ENCODE measurements at places on chromosomes 5 and 9. TPM values are rescaled to one million over a fixed set of nuclear protein-coding genes. Genes with fewer than 3 reads are reported as not detected.

GRCh38 chr5:16131878-16132277 lies 47.7 kb downstream of the MARCHF11 start:
- H3K27me3 ChIP-seq: no peaks in the 10 kb centered on the region
- no peaks in the 10 kb centered on the region for H3K36me3 ChIP-seq
- no peak overlapping the region for H3K4me3 ChIP-seq
- no peak overlapping the region for H3K27ac ChIP-seq
- no peak for DNase-seq

DNA sequence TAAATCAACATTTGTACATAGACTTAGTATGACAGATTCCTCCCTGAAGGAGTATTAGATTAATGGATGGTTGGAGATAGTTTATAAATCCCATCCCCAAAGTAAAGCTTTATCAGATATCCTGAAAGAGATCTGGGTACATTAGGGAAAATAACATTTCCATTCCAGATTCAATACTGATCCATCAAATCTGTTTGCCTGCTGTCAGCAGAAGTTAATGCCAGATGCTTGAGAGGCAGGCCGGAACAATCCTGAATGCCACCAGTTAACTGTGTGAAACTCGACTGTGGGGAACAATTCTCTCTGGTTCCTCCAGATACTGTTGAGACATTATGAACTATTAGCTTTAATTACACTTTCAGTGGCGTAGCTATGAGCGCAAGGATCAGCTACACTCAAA lies 1166.8 kb downstream of the MAT2B start:
- H3K27ac ChIP-seq: no peak overlapping the region
- H3K27me3 ChIP-seq: no peaks in the 10 kb centered on the region
- DNase-seq: no peak
- no peaks in the 10 kb centered on the region for H3K36me3 ChIP-seq
- no peak overlapping the region for H3K4me3 ChIP-seq

GRCh38 chr9:122389799-122390481 lies 19.1 kb downstream of the PTGS1 start:
- H3K27me3 ChIP-seq: peaks cover 10% of the 10 kb centered on the region
- no peaks in the 10 kb centered on the region for H3K4me1 ChIP-seq
- no peaks in the 10 kb centered on the region for H3K36me3 ChIP-seq
- no peak for DNase-seq

ADAMTS16 gene
- not detected for total RNA-seq

PCDHB14 gene
- not detected for total RNA-seq

DNA sequence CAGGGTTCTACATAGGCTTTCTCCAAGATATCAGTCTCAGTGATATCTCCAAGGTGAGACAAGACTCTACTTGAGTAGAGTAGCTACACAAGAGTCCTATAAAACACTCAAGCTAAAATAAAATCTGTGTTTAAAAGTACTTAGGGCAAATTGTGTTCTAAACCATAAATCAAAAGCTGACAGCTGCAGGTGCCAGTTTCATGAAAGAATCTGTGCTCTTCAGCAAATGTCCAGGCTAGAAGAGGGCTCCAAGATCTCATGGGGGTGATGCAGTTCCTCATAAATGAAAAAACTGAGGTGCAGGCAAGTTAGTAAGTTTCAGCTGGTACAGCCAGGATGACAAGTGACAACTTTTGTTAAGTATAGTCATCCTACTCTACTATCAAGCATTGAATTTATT lies 142.8 kb upstream of the TNPO1 start:
- no peaks in the 10 kb centered on the region for H3K4me1 ChIP-seq
- no peaks in the 10 kb centered on the region for H3K27me3 ChIP-seq
- no peaks in the 10 kb centered on the region for H3K36me3 ChIP-seq
- no peak overlapping the region for H3K27ac ChIP-seq
- no peak overlapping the region for H3K4me3 ChIP-seq

GRCh38 chr5:27458287-27458686 lies 419.9 kb upstream of the CDH9 start:
- no peaks in the 10 kb centered on the region for H3K27me3 ChIP-seq
- no peak for DNase-seq
- no peak overlapping the region for H3K4me3 ChIP-seq

DNA sequence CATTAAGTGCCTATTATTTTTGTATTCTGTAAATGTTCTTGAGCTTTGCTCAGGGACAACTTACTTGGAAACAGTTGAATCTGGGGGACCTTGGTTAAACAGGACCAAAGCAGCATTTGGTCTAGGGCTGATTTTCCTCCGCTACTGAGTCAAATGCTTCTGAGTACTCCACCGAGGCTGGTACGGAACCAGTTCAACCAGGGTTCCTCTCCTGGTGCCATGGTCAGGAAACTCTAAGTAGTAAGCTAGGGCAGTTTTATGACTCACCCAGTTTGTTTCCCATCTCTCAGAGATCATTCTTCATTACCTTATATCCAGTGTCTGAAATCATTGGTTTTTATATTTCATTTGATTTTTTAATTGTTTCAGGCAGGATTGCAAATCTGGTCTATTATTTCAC lies 111.9 kb upstream of the TNFAIP8 start:
- H3K4me3 ChIP-seq: no peak overlapping the region
- no peaks in the 10 kb centered on the region for H3K27me3 ChIP-seq
- peaks cover 9% of the 10 kb centered on the region for H3K36me3 ChIP-seq
- no peak overlapping the region for H3K27ac ChIP-seq

Data from CD4-positive, alpha-beta T cell (primary cell).